ENCODE measurements at places on chromosomes 2 and 18.

GRCh38 chr2:35787302-35788031, 568.1 kb upstream of the CRIM1 start:
- peak; percentile 13 for DNase-seq

DNA sequence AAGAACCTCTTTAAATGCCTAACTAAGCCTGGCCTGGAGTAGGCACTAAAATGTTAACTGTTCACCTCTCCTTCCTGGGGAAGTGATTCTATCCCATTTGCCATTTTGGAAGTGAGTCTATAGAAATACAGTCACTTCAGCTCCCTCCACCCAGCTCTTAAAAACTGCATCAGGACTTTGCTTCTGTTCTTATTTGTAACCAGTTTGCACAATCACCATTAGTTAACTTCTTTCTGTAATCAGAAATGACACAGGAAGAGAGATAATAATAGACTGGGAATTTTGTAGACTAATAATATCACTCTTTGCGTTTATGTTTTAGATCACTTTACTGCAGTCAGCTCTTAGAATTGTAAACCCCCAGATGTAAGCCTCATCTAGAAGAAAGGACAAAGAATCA, 16.0 kb upstream of the MARCO start:
- DNase-seq = no peak

GRCh38 chr2:42962508-42962953, 170.1 kb upstream of the HAAO start:
- peak; percentile 72 for DNase-seq

DNA sequence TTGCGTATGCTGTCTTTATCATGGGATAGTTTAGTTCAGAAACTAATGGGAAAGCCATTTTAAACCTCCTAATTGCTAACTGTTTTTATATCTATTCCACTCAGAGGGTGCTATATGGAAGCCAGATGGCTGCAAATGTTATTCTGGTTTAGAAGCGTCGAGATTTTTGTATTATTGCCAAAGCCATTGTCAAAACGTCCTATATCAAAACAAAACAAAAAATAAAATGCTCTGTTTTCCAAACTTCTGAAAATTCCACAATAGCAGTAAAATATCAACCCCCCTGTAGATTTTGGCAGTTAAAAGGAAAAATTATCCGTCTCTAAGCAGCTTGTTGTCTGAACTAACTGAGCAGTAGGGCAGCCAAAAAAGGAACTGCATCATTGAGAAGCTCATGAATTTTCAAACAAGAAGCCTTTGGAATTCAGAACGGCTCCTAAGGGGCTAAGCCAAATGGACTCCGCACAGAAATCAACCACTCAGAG, 195.4 kb upstream of the CWC22 start:
- DNase-seq = no peak

DNA sequence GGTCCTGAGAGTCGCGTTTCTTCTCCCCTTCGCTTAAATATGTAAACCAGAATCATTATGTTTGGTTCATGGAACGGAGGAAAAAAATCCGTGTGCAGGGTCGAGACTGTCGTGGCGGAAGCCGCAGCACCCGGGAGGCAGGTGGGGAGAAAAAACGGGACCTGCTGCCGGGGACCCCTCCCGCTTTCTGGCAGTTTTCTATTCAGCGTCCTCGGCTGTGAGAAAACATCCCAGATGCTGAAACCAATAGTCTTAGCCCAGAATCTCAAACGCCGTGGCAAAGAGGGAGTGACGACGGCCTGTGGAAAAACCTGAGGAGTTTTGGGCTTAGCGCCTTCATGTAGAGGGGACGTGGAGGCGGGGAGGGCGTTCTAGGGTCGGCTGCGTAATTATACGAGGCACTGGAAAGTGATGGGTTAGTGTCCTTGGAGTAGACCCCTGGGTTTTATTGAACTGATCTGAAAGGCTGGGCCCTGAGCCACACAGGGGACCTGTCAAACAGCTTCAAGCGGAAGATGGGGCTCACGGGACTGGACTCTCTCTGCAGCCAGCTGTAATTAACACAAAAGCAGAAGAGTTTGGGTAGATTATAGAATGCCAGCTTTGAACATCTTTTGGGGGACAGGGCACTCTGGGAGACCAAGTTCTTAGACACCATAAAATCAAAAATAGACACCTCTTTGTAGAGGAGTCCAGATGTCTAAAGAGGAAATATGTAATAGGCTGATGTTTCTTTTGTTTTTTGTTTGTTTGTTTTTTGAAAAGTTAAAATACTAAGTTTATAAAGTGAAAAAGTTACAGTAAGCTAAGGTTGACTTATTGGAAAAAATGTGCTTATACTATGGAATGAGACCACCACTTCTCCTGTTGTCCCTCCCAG, 834 bp upstream of the BUB1 start:
- DNase-seq = peak; percentile 76

- peak; percentile 6 for DNase-seq
These were observed 10.5 kb downstream of the TM4SF20 start for GRCh38 chr2:227368574-227368973.

GRCh38 chr2:32463110-32463509, 106.3 kb downstream of the BIRC6 start:
- DNase-seq = no peak

- DNase-seq = no peak
These were observed 23.6 kb downstream of the SPHKAP start for GRCh38 chr2:228157841-228158240.

- no peak for DNase-seq
These were observed 11.7 kb upstream of the SERPINB5 start for GRCh38 chr18:63465059-63465458.

DNA sequence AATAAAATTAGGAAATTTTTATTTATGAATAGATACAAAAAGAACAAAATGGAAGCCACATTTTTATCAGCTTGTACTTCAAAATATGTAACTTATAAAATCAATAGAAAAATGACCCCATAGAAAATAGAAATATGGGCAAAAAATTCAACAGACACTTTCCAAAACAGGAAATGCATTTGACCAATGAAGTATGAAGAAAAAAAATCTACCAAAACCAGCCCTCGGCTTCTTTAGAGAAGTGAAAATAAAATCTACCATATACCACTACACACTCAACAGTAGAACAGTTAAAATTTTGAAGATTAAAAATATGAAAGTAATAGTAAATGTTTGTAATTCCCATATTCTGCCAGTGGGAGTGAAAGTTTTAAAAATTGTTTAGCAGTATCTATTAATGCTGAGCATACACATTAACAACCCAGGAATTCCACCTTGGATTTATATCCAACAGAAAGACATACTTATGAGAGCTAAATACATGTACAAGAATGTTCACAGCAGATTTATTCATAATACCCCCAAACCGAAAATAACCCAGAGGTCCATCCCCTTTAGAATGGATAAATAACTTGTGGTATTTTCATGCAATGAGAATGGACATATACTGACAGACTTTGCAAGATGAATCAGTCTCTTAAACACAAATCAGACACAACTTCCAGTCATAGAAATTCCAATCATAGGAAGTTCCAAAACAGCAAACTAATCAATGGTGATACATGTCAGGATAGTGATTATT, 318.0 kb downstream of the FIGN start:
- no peak for DNase-seq

DNA sequence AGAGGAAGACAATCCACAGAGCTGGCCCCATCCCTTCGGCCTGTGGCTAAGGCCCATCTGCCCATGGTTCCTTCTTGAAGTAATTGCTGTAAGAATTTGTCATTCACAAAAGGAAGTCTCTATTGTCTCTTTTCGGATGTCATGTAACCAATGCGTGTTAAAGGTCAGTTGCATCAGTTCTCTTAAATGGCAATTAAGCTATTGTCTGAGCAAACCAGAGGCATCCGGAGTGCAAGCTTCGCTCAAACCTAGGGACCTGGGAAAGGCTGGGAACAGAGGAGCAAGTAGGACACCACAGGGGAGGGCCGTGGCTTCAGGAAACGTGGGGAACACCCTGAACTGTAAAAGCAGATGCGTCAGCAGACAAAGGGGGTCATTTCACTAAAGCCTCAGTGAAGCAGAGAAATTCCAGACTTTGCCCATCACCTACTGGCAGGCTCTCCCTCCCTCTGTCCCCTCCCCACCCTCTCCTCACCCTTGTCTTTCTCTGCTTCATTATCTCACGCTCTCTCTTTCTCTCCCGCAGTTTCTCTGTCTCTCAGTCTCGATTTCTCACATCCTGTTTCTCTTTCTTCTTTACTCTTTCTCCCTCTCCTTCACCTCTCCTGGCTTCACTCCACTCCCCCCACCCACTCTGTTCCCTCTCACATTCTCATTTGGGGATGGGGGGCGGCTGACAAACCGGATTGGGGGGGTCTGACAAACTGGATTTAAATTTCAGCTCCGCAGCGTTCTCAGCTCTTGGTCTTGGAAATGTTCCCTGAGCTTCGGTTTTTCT, 204.6 kb upstream of the TNP1 start:
- DNase-seq = no peak

GRCh38 chr2:80365762-80366161, 61.2 kb upstream of the LRRTM1 start:
- DNase-seq = peak; percentile 12

- no peak for DNase-seq
These were observed 52.4 kb downstream of the BIN1 start for GRCh38 chr2:127054604-127054930.

GRCh38 chr2:128367601-128368359, 49.1 kb upstream of the HS6ST1 start:
- DNase-seq = no peak

GRCh38 chr2:216758256-216759155, 63.2 kb upstream of the IGFBP5 start:
- no peak for DNase-seq

GRCh38 chr2:159773426-159773825, 24.6 kb downstream of the CD302 start:
- DNase-seq = no peak

GRCh38 chr18:5728531-5728930, 166.8 kb downstream of the TMEM200C start:
- DNase-seq = no peak

Measured in hematopoietic multipotent progenitor cell treated with erythropoietin and hydrocortisone succinate and interleukin-3 and kit ligand, for 4 days (in vitro differentiated cells).